ENCODE measurements at places on chromosomes 1 and 21.

DNA sequence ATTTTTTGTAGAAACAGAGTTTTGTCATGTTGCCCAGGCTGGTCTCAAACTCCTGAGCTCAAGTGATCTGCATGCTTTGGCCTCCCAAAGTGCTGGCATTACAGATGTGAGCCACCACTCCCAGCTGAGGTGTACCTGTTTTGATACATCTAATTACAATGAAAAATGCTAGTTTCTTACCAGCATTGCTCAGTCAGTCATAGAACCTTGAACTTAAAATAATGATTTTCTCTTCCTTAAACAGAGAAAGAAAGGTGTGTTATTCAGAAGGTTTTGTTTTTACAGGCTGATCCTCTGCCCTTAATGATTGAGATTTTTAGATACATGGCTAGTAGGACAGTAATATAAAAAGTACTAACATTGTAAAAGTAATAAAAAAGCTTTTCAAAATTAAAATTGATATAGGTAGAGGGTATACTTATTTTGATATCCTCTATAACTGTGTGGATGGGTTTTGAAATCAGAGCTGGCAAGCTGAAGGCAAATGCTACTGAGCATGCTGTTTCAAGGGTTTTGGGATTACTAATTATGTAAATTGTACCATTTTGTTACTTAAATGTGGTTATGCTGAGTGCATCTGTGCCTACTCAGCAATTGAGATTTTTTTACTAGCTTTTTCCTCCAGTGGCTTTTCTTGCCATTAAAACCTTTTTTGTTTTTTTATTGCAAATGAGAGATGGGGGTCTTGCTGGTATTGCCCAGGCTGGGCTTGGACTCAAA, 16.1 kb downstream of the PRRC2C start:
- DNase-seq: no peak

DNA sequence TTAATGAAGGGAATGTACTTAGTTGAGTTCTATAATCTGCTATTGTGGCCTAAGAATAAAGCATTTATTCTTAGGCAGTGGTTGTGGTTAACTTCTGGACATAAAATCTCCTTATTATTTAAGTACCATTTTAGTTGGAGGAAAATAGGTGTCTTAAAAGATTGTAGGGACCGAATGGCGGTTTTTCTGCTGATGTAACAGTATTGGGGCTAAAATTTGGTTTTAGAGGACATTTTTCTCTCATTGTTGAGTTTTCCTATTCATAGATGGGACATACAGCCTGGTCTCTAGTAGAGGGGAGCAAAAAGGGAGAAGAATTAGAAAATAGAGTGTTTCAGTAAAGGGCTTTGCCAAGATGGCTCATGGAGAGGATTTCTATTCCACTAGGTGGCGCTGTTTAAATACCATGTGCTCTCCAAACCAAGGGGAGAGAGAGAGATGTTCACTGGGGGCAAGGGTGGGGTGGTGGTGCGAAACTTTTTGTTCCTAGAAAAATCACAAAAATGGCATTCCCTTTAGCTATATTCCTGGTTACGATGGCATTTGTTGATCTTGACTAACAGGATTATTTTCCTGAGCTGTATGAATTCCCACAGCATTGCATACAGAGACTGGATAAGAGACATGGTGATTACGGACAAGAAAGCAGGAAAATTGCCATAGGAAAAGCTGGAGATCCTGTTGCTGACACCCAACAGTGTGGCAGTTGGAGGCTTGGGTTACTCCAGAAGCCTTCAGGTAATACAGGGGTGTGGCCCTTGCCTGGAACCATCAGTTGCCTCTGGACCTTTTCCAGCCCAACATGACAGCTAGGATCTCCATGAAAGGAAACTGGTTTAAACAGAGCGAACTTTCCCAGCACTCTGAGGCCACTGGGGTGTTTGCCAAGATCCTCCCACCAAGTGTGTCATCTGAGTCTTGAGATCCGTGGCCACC, 18.2 kb upstream of the FCGR2A start:
- no peak for DNase-seq

- DNase-seq: peak; percentile 22
Measured at GRCh38 chr1:44842862-44843655, at the start of gene PTCH2. Gene PTCH2 (minus strand): TSS chr1:44843253. CDS start chr1:44842932, 321 bp downstream.

DNA sequence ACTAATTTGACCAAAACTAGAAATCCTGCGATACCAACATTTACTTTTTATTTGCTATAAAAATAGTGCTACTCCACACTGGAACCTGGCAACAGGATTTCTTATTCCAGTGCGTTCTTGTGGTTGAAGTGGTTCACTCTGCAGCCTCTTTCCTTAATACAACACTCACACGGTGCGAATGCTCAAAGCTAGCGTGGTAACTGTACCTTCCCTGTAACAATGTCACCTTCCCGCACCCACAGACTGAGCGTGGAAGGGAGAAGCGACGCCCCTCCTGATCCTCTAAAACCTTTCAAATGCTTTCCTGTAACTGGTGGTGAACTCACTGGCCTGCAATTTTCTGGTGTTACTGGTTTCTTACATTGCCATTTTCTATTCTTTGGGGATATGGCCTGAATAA, 132.2 kb downstream of the LRRC53 start:
- no peak for DNase-seq

- DNase-seq: no peak
Measured at GRCh38 chr1:14653461-14653960, 55.0 kb downstream of the KAZN start.

GRCh38 chr1:159737238-159737916, 23.0 kb upstream of the CRP start:
- no peak for DNase-seq

Measured in T-helper 2 cell (primary cell).